ENCODE measurements at places on chromosomes 2 and 18.

- DNase-seq: no peak
Measured at GRCh38 chr2:237639052-237639835, 11.9 kb downstream of the LRRFIP1 start.

GRCh38 chr2:2114707-2115245 lies 216.3 kb downstream of the MYT1L start:
- no peak for DNase-seq

GRCh38 chr2:102686479-102687439 lies 67.4 kb downstream of the SLC9A2 start:
- no peak for DNase-seq

DNA sequence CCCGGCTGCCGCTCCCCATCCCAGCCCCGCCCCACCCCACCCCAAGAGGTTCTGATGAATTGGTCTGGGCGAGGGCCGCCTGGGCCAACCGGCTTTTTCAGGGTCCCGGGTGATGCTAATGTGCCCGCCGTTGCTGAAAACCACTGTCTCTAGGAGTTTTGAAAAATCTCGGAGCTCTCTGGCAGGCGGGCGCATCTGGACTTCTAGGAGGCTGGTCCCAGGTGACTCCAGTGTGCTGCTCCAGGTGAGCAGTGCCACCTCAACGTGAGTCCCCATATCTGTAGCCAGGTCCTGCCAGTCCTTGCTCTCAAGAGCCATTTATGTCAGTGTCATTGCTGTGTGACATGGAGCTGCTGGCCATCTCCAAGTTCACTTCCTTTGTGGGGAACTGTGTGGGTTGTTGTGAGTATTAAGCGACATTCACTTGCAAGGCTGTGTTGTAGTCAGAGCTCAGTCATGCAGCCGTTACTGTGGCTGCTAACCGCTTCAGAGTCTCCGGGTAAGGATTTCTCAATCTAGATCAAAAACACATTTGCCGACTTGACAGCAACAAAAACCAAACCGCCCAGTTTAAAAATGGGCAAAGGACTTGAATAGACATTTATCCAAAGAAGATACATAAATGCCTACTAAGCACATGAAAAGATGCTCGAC lies at the start of gene RFX8:
Gene RFX8 (minus strand): TSS at position 382 of the 654 bp plus-strand sequence. CDS start 8,264 bp downstream, outside the sequence.
- no peak for DNase-seq

DNA sequence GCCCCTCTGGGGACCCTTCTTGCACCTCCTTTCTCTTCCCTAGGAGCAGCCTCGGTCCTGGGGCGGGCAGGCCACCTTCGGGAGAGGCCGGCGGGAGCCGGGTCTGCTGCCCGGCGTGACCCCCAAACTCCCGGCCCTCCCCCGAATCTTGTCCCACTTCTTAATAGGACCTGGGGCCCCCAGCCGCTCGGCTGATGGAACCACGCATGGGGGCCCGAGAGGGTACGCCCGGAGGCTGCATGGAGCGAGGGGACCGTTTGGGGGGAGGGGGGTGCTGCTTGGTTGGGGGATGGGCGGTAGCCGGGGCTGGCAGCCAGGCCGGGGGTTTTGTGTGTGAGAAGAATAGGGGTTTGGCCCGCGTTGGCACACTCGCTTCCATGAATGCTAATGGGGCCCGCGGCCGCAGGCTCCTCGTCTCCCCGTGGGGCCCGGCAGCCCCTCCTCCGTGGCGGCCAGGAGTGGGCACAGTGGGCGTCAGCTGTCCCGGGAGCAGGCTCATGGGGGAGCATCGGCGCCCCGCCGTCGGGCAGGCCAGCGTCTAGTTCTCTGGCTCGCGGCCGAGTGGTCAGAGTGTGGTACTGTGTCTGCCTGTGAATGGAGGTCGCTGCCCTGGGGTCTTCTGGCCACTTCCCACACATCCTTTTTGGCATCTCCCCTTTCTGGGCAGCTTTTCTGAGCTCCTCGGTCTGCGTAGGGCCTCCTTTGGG lies 1.0 kb downstream of the GAREM2 start:
- no peak for DNase-seq

GRCh38 chr2:195316486-195316885 lies 340.5 kb upstream of the SLC39A10 start:
- no peak for DNase-seq

DNA sequence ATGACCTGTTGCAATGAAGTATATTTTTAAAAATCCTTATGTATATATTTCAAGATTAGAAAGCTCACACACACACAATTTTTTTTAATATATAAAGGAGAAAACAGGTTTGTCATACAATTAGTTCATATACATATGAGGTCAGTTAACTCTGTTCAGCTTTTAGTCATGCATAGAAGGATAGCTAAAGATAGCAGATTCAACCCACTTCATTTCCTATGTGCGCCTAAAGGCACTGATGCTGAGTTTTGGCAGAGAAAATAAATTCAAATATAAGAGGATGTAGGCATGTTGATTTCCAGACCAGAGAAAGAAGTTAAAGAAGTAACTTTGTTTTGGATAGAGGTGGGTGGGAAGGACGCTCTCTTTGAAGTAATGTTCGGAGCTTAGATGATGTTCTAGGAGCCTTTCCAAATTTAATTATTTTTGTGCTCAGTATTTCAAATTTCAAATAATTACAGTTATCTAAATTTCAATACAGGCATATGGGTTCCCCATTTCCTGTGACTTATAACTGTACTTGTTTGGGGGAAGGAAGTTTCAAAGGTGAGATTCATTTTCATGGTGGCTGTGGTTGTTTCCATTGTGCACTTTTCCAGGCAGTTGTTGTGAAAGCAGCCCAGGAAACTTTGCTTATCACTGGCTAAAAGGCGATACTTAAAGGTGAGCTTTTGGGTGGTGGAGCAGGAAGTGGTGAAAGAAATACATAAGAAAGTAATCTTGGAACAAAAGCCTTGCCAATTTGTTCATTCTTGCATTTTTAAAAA lies 523.4 kb upstream of the FANCL start:
- no peak for DNase-seq

DNA sequence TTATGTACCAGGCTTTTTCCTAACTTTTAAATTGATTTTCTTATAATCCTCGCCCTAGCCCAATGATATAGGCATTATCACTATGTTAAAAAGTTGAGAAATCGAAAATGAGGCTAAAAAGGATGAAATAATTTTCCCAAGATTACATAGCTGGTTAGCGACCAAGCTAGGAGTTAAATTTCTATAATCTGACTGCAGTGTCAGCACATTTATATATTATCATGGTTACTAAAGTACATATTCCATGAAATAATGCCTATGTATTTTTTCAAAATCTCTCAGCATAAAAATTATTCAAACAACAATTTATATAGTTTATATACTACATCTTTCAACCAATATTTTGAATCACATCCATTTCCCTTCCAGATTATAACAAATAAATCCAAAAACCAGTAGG lies 317.3 kb upstream of the TFPI start:
- DNase-seq: no peak

DNA sequence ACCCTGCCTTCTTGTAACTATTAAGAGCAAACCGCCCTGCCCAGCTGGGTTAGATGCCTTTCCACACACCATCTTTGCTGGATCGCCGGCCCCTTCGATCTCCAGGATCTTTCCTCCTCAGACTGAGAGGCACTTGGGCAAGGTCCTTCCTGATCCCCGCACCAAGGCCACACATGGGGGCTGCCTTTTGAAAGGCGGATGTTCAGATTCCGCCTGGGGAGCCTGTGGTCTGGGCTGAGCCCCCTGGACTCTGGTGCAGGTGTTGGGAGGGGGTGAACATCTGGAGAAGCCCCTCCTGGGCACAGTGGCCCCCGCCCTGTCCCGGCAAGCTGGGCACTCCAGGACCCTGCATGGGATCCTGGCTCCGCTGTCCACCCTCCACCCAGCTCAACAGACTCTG lies 135.4 kb upstream of the HDAC4 start:
- no peak for DNase-seq

- no peak for DNase-seq
Measured at GRCh38 chr2:41873102-41874031, 174.5 kb upstream of the PKDCC start.

DNA sequence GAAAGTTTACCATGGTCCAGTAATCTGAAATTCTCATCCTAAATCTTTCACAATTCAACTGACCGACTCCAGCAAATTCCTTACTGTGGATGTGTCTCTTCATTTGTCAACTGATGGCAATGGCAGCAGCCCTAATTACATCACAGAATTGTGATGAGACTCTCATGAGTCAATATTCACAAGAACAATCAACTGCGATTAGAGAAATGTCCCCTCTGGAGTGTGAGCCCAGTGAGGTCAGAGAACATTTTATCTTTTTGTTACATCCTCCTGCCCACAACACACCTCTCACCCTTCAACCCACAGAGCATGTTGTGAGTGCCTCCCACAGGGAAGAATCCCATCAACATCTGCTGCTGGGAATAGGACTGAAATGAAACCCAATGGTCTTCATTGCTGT lies 73.6 kb downstream of the CD226 start:
- no peak for DNase-seq

GRCh38 chr18:37604032-37604431 lies 38.4 kb upstream of the CELF4 start:
- DNase-seq: no peak

DNA sequence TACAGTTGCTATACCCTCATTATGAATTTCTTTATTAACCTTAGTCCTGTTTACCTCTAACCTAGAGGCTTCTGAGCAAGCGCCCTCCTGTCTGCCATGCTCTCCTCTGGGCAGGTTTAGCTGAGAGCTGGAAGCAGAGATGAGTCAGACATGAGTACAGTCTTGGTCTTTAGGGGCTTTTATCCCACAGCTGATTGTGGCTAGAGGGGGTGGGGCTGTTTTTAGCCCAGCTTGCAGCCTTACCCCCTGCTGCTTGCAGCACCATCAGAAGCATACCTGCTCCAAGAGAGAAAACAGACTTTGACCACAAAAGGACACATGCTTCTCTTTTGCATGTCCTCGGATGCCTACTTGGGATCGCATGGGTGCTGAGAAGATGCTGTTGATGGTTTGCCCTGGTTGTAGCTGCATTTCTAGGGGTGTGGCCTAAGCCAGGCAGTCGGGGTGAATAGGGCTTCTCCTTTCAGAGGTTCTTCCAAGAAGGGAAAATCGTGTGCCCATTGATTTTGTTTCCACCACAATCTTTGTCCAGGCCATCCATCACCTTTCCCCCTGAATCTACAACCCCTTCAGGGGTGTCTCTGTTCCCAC lies 115.0 kb upstream of the LGALSL start:
- DNase-seq: no peak

DNA sequence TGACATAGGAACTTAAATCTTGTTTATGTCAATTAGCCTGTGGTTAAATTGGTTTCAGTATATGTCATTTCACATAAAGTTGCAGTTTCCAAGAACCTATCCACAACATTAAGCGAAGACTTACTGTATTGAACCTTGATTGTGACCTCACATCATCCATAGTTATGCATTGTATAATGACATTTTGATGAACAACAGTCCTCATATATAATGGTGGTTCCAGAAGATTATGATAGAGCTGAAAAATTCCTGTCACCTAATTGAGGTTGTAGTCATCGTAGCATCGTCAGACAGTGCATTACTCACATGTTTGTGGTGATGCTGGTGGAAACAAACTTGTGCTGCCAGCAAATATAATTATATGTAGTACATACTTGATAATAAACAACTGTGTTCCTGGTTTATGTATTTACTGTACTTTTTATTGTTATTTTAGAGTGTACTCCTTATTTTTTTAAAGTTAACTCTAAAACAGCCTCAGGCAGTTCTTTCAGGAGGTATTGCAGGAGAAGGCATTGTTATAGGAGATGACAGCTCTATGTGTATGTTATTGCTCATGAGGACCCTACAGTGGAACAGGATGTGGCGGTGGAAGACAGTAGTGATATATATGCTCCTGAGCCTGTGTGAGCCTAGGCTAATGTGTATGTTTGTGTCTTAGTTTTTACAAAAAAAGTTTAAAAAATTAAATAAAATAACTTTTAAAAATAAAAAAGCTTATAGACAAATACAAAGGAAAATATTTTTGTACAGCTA lies 56.6 kb downstream of the UBE2E3 start:
- DNase-seq: no peak

DNA sequence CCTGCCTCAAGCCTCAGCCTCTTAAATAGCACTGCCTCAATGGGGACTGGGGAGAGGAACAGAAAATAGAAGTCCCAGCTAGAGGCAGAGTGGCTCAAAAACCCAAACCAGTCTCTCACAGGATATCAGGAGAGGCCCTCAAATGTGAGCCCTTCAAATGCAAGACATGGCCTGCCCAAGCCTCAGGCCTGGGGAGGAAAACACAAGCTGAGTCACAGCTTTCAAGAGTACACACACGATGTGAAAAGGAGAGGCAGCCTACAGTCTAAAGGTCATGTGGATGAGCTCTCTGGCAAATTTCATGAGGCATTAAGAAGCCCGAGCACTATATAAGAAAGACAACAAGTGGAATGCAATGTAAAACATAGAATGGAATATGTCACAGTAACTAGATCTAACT lies 316.6 kb upstream of the MEX3C start:
- DNase-seq: no peak

- peak; percentile 74 for DNase-seq
Measured at GRCh38 chr18:45384137-45384961, 230.9 kb upstream of the SLC14A2 start.

DNA sequence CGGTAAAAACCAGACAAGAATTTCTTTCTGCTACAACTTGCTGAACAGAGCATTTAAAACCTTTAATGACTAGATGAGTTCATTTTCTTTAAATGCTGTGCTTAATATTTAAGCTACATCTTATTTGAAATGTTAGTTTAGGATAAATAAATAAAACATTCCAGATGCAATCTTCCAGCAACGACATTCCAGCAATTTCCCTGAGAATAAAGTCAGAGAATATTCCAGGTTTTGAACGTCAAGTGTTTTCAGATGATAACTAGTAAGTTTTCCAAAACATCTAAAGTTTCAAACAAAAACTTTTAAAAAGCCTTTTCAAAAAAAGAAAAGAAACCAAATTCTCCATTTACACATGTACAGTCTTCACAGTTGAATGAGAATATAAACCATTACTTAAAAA lies 104.8 kb downstream of the PPP1R1C start:
- no peak for DNase-seq

GRCh38 chr2:186348200-186348599 lies 137.9 kb upstream of the ZC3H15 start:
- no peak for DNase-seq

DNA sequence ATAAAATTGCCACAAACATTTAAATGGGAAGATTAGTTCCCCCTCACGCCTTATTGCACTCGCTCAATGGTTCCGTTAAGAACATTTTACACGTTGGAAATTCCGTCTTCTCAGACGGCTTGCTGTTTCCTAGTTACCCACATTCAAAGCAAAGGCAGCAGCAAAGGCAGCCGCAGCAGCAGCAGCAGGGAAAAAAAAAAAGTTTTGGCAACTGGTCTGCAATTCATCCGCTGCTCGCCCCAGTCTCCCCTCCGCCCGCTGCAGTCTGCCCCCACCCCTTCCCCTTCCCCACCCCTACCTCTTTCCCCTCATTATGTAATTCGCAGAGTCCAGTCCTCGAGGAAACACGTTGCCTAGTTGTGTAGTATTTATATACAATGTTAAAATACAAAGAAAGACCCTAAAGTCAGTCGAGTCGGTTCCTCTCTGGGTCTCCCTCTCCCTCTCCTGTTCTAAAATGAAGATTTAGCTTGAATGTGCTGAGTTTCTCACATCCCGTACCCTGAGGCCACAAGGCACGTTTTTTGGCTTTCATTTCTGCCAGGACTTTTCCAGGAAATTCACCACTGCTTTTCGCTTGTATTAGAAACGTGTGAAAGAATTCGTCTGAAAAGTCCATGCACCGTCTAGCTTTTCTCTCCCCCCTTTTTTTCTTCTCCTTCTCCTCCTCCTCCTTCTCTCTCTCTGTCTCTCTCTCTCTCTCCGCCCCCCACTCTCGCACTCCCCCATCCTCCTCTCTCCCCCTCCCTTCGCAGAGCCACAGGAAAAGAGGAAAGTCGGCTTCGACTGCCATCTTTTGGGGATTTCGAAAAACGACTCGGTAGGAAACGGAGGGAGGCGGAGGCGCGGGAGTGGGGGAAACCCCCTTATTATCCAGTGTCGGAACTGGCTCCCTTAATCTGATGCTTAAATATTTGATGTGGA lies 140.0 kb downstream of the MEIS1 start:
- peak; percentile 79 for DNase-seq

Data from D341Med (cell line).